ENCODE measurements at places on chromosomes 5 and 9.
A peak's percentile ranks its signal among the peaks of the same experiment; 100 is the strongest.

DNA sequence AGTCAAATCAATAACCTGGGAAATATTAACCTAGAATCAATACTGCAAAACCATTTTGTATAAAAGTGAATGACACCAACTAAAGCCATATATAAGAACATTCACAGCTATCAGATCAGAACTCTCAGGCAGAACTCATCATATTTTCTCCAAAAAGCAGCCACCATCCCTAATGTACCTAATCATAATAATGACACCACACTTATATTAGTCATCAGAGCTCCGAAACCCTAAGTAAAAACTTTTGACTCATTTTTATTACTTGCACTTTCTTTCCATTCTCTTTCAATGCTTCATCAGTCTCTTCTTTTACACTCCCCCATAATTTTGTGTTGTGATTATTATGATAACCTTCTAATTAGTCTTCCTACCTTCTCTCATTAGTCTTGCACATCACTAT is 45.3 kb downstream of the INSL6 start:
- no peak for DNase-seq

DNA sequence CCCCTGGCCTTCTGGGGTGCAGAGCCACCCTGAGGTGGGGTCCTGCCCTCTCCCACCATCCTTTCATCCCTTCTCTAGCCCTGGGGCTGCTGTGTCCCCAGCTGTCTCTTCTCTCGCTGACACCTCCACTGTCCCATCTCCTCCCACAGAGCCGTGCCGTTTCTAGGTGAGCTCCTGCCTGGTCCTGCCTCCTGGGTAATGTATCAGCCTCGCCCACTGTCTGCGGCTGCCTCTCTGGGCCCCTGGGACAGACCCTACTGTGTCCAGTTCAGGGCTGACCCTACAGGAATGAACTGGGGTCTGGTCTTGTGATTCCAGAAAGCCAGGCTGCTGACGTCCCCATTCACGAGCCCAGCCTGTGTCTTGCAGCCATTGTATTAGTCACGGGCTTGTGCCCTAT is 4.1 kb downstream of the PAEP start:
- DNase-seq: no peak

- DNase-seq: no peak
These were observed 57.8 kb downstream of the ELL2 start for GRCh38 chr5:95903838-95904237.

- DNase-seq: no peak
These were observed 61.0 kb downstream of the TRIO start for GRCh38 chr5:14204011-14204670.

- no peak for DNase-seq
These were observed 148.2 kb downstream of the DROSHA start for GRCh38 chr5:31383734-31384133.

DNA sequence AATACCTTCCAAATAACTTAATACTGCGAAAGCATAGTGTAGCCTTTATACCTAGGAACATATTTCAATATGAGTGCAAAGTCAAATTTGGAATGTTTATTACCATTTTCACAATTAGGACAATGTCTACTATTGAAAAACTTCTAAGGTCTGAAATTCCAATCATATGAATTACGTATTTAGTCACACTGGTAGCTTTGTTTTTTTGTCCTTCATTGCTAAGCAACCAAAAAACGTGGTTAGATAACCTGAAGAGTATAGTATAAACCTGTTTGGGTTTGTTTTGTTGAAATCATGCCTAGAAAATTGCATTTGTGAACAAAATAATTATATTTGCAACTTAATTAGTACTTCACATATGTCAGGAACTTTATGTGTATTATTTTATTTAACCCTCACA is 134.2 kb downstream of the FBXO4 start:
- DNase-seq: no peak

DNA sequence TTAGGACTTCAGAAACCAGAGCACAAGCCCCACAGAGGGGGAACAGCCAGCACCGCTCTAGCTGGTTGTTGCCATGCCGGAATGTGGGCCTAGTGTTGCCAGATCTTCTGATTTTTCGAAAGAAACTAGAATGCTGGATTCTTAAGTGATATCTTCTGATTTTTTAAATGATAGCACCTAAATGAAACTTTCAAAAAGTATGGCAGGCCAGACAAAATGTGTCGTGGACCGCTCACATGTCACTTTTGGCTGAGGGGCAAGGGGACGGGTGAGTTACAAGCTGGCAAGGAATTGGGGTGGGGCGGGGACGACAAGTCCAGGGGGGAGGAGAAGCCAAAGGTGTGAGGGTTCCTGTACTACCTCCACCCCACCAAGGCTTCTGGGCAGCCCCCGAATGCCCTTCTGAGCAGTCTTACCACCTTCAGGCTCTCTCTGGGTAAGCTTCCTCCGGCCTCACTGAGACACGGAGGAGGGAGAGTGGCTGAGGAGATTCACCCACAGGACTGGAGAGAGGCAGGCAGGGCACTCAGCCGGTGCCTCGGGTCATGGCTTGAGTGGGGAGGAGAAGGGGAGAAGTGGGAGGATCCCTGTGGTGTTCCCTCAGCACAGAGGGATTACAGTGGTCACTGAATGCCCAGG is 10.3 kb downstream of the B4GALT7 start:
- DNase-seq: no peak

DNA sequence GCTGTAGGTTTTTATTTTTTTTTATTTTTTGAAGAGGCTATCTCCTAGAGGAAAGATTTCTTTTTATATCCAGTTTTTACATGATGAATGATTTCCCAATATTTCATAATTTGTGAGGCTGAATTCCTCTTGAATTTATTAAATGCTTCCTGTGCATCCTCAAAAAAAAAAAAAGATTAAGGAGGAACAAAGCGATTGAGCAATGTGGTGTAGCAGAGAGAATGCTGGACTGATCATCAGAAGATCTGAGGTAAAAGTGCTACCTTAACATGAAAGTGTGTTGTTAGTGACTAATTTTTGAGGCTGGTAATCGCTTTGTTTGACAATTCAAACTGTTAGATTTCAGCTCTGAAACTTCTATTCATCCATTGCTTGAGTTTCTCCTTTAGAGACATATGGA is 125.1 kb downstream of the ESM1 start:
- DNase-seq: no peak

- DNase-seq: no peak
These were observed 160.1 kb downstream of the TENT4A start for GRCh38 chr5:6873359-6873758.

DNA sequence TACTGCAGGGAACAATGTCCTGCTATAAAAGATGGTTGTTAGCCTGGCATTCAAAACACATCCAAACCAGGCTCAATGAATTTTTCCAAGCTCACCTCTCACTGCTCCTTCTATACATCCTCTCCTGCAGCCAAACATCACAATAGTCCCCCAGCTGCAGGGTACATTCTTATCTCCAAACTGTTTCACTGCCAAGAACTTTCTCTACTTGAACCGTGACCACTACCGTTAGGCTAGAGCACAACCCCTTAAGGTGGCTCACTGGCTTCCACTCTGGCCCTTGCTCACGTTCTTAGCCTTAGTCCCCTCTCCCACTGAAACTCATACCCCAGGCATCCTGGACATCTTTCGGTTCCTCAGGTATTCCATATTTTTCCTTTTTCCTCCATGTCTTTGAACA is 29.0 kb upstream of the ANXA6 start:
- DNase-seq: no peak

DNA sequence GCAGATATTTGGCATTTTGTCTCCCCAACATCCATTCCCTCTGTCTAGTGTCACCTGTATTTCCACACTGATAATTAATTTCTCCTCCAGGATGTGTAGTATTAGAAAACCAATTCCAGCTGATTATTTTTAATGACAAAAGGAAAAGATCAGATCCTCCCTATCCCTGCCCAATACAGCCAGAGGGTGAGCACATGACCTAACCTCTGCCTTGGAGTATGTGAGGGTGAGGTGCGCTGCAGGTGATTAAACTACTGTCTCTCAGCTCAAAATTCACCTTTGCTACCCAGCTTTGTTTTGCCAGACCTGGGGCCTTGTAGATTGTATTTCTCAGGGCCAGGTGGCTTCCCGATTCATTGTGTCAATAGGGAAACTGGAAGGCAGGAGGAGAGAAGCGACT is 402.1 kb downstream of the PRELID2 start:
- no peak for DNase-seq

DNA sequence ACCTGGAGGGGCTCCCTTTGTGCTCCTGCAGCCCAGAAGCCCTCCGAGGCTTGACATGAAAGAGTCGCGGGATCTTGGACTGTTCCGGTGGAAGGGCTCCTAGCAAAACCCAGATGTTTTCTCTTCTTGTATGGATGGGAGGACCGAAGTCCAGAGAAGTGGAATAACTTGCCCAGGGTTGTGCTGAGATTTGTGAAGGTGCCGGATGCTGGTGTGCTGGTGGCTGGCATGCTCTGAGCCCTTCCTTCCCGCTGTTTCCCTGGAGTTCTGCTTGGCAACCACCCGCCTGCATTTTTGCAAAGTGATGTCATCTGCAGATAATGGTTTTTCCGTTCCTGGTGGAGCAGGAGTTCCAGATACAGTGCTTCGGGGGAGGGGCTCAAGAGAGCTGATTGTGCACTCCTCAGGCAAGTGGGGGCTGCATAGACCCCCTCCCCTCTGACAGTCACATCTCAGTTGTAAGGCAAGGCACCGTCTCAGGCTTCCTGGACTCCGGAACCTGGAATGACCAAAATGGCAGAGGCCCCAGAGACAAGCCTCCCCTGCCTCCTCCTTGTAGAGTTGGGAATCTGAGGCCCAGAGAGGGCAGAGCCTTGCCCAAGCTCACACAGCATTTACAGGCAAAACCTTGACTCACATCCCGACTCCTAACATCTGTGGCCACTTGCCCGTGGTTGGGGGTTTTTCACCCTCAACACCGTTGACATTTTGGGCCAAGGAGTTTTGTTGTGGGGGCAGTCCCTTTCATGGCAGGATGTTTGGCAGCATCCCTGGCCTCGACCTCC is 157.0 kb downstream of the RGS3 start:
- DNase-seq: peak; percentile 24

DNA sequence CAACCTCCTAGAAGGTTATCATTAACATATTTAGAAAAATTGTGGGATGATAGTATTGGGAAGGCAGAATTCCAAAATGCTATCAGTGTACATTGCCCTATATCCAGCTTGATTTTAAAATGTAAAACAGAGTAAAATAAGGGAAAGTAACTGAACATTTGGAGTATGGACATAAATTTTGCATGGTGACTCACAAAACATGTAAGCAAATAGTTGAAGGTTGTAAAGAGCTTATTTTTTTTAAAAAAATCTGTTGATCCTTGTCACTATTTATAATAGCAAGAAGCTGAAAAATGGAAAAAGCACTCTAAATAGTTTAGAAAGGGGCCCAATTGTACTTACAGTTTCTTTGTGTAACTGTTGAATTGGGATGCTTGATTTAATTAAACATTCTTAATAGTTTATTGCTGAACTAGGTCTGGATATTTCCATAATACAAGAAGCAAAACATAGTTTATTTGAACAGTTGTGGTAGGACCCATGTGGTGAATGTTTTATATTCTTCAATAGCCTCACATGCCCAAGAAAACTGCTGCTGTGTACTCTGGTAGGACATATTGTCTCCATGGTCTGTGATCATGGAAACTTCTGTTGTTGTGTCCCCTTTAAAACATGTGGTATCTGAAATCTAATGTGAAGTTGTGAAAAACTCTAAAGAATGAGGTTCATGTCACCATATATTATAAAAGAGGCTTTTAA is 82.4 kb downstream of the NNT start:
- DNase-seq: no peak

DNA sequence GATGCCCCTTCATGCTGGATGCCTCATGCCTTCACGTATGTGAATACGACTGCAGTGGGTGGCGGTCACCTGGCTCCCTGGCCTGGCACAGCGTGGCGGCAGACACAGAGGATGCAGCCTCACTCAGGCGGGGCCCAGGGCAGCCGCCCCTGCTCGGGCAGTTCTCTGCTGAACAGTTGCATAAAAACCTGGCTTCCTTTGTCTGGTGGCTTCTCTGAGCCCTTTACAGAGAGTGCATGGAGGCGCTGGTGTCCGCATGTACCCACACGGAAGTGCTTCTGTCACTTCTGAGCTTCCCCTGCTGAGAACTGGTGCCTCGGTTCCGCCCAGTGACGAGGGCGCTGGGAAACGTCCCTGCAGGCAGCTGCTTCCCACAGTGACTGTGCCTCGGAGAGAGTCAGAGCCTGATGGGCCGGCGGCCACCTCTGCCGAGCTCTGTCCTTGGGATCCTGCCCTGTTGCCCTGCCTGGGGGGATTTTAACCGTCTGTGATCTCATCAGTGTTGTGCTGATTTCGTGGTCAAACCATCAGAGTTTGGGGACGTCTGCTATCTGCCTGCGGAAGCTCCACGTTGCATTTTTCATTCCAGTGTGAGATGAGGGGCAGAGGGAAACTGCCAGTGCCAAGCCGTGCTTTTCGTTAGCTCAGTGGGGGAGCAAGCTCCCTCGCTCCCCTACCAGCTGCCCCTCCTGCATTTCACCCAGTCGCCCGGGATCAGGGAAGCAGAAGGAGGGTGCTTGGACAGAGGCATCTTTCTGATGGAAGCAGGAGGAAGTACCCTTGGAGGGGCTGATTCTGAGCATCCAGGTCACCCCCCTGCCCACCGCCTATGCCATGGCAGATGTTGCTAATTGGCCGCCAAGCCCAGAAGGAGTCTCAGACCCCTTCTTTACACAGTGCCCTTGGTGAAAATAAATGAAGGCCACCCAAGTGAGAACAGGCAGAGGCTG is 153.0 kb upstream of the COL5A1 start:
- DNase-seq: peak; percentile 33

DNA sequence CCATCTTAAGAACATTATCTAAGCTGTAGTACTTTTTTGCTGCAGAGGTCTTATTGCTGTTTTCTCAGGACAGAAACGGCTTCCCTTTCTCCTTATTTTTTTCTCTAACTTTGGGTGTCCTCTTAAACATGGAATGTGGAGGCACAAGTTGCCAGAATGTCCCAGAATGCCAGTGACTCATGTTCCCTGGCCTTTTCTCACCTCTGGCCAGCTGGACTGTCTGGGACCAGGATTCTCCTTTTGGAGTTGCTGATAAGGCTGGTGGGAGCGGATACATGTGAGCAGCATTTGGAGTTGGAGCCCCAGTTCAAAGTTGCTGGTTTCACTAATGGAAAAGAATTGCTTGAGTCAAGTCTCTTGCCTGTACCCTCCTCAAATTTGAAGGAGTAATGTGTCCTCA is 112.8 kb downstream of the ARHGAP26 start:
- DNase-seq: no peak

DNA sequence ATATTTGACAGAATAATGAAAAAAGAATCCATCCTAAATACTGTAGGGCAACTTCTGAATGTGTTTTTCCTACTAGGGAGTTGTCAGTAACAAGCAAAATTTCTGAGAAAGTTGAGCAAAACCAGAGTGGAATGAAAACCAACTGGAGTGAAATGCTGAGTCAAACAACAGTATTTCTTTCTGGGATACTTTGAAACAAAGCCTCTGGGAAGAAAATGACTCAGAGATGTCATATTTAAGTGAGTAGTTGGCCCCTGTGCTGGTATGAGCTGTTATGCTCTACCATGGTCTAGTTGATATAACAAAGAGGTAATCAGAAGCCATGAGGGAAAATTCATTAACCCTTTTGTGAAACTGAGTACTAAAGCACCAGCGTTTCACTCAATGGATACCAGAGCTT is 372.1 kb upstream of the C9orf72 start:
- DNase-seq: no peak

- DNase-seq: no peak
These were observed 1369.8 kb upstream of the CDH9 start for GRCh38 chr5:28408186-28408585.

All from hypothalamus (tissue), 51 donors.